ENCODE measurements at places on chromosomes 3 and 15.

GRCh38 chr3:105767776-105768175 is 101.0 kb downstream of the CBLB start:
- H3K4me3 ChIP-seq: peak overlapping the region; percentile 32
- DNase-seq: no peak
- H3K27ac ChIP-seq: peak overlapping the region; percentile 14
- H3K27me3 ChIP-seq: no peaks in the 10 kb centered on the region
- peaks cover 50% of the 10 kb centered on the region for H3K36me3 ChIP-seq

DNA sequence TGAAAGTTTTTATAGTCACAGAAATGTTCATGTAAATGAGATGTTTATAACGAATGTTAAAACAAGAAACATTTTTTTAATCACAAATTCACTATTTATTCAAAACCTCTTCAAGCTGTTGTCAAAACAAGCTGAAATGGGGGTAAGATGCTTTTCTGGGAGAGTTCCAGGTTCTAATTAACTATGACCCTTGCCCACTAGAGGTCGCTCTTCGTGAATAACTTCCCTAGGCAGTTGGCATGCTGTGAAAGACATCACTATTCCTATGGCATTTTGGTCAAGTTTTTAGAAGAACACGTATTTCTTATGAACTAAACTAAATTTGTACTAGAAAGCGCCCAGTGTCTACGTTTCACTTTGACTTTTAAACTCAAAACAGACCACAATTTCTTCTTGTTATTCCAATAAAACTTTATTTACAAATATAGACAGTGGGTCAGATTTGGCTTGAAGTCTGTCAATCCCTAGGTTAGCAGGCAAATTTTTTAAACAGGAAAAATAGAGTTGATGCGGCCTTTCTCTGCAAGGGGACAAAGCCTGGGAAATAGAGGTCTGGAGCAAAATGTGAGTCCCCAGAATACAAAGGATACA is 62.8 kb upstream of the CMTM8 start:
- no peaks in the 10 kb centered on the region for H3K27me3 ChIP-seq
- peak; percentile 75 for DNase-seq
- no peak overlapping the region for H3K4me3 ChIP-seq
- peaks cover 5% of the 10 kb centered on the region for H3K36me3 ChIP-seq
- peaks cover 10% of the 10 kb centered on the region for H3K4me1 ChIP-seq
- H3K27ac ChIP-seq: no peak overlapping the region

- no peaks in the 10 kb centered on the region for H3K36me3 ChIP-seq
- DNase-seq: no peak
- H3K4me1 ChIP-seq: peaks cover 5% of the 10 kb centered on the region
These were observed 25.4 kb downstream of the LINGO1 start for GRCh38 chr15:77607111-77607893.

- no peaks in the 10 kb centered on the region for H3K36me3 ChIP-seq
- H3K4me1 ChIP-seq: peaks cover 5% of the 10 kb centered on the region
- no peak overlapping the region for H3K27ac ChIP-seq
- H3K4me3 ChIP-seq: no peak overlapping the region
- H3K27me3 ChIP-seq: no peaks in the 10 kb centered on the region
- no peak for DNase-seq
These were observed 119.5 kb upstream of the LRIG1 start for GRCh38 chr3:66620296-66620695.

GRCh38 chr15:36775209-36775608 is 195.8 kb downstream of the CDIN1 start:
- H3K4me3 ChIP-seq: no peak overlapping the region
- no peaks in the 10 kb centered on the region for H3K27me3 ChIP-seq
- no peak overlapping the region for H3K27ac ChIP-seq
- no peaks in the 10 kb centered on the region for H3K4me1 ChIP-seq
- H3K36me3 ChIP-seq: peaks cover 7% of the 10 kb centered on the region

DNA sequence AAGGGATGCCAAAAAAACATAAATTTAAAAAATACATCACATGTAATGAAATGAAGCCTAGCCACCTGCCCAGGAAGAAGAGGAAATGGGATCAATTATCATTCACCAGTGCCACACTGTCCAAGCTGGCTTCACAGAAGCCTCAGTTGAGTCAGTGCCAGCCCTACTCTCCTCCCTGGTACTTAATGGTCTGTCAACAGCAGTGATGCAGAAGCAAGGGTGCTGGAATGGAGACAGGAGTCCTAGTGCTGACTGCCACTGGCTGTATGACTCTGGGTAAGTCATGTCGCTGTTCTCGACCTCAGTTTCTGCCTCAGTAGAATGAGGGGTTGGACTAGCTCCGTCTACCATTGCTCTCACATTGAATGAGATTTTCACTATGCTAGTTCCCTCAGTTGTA is 78.5 kb upstream of the LARS2 start:
- H3K27me3 ChIP-seq: no peaks in the 10 kb centered on the region
- H3K4me1 ChIP-seq: no peaks in the 10 kb centered on the region
- H3K27ac ChIP-seq: no peak overlapping the region
- no peaks in the 10 kb centered on the region for H3K36me3 ChIP-seq
- no peak for DNase-seq

DNA sequence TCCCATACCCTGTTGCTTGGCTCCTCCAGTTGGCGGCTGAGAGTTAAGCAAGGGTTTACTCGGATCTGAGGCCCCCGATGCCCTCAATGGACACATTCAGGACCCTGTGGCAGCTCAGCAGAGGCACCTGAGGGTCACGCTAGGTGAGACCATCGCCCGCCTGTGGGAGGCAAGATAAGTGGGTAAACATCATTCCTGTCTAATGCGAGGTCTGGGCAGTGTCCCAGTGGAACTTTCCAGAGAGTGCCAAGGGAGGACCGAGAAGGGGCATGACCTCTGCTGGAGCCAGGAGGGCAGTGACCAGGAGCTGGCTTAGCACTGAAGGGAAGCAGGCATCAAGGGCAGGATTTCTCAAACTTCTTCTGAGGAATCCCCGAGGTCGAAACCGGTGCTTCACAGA is 65.4 kb upstream of the SEC61A1 start:
- H3K27me3 ChIP-seq: peaks cover 1% of the 10 kb centered on the region
- no peaks in the 10 kb centered on the region for H3K36me3 ChIP-seq
- H3K27ac ChIP-seq: no peak overlapping the region
- DNase-seq: no peak
- H3K4me3 ChIP-seq: no peak overlapping the region
- H3K4me1 ChIP-seq: no peaks in the 10 kb centered on the region

- DNase-seq: no peak
- no peak overlapping the region for H3K27ac ChIP-seq
- H3K4me3 ChIP-seq: no peak overlapping the region
- H3K27me3 ChIP-seq: peaks cover 15% of the 10 kb centered on the region
- no peaks in the 10 kb centered on the region for H3K36me3 ChIP-seq
These were observed 54.3 kb downstream of the SLC30A4 start for GRCh38 chr15:45468294-45468693.

GRCh38 chr15:74775132-74775562 is 6.7 kb upstream of the CSK start:
- H3K27ac ChIP-seq: peak overlapping the region; percentile 96
- DNase-seq: no peak
- H3K27me3 ChIP-seq: no peaks in the 10 kb centered on the region
- peaks cover 79% of the 10 kb centered on the region for H3K4me1 ChIP-seq
- H3K36me3 ChIP-seq: peaks cover 5% of the 10 kb centered on the region

DNA sequence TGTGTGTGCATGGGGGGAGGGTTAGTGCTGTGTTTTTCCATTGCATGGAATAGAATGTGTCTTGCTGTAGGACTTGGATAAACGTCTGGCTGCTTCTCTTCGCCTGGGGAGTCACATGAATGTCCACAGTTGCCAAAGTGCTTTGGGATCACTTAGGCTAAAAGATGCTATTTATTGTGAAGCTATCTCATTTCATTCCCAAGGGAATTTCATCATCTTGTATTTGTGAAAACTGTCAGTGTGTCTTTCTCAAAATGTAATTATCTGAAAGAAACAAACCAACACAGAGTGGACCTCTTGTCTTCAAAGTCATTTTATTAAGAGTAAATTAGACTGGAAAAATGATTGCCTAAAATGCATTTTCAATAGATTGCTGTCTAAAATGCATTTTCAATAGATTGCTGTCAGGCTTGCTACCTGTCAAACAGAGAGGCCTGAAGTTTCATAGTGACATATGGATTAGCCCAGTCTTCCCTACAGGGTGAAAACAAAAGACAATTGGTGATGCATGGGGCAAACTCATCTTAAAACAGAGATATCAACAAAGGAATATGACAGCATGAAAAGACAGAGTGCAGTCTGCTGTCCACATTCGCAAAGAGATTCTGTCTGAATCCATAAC is 117.1 kb upstream of the GOLIM4 start:
- H3K4me3 ChIP-seq: no peak overlapping the region
- no peaks in the 10 kb centered on the region for H3K27me3 ChIP-seq
- H3K4me1 ChIP-seq: no peaks in the 10 kb centered on the region

DNA sequence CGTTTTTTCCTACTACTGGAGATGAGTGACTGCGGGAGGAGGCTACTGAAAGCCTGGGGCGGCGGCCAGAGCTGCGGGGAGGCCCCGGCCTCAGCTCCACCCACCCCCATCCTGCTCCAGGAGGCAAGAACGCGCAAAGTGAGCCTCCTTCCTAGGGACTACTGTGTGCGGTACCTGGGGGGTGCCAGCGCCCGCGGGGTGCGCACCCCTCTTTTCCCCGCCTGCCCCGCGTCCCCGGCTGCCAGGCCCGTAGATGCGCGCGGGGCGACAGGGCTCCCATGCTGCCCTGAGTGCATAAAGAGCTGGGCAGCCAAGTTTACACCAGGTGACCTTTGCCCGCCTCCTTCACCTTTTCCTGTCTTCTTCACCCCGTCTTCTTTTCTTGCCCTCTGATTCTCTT is 2.5 kb upstream of the USF3 start:
- no peaks in the 10 kb centered on the region for H3K27me3 ChIP-seq
- no peak overlapping the region for H3K27ac ChIP-seq
- H3K36me3 ChIP-seq: peaks cover 2% of the 10 kb centered on the region
- peaks cover 17% of the 10 kb centered on the region for H3K4me1 ChIP-seq
- H3K4me3 ChIP-seq: peak overlapping the region; percentile 62
- peak; percentile 23 for DNase-seq

DNA sequence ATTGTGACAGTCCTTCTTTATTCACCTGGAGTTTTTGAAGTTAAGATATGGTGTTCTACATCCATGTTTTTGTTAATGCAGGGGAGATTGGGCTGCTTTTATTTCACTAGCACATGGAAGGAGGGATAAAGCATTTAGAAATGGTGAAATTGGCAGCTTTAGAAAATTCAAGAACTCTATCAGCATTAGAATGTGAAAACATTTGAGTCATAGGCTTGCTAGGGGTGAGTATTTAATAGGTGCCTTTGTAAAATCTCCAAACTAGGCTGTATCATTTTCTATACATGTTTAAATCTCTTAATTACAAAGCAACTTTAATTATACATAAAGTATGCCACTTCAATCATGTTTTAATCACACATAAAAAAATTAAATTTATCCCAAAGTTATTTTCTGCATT is 12.9 kb downstream of the NLGN1 start:
- no peaks in the 10 kb centered on the region for H3K36me3 ChIP-seq
- H3K4me3 ChIP-seq: no peak overlapping the region
- H3K27me3 ChIP-seq: peaks cover 3% of the 10 kb centered on the region

DNA sequence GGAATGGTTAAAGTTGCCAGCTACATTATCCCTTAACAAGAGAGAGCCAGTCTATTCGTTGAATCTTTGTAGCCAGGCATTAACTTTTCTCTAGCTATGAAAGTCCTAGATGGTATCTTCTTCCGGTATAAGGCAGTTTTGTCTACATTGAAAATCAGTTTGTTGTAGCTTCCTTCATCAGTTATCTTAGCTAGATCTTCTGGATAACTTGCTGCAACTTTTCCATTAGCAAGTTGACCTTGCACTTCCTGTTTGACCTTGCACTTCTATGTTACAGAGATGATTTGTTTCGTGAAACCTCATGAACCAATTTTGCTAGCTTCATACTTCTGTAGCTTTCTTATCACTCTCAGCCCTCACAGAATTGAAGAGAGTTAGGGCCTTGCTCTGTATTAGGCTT is 24.1 kb downstream of the TOPAZ1 start:
- H3K27me3 ChIP-seq: peaks cover 16% of the 10 kb centered on the region
- H3K27ac ChIP-seq: no peak overlapping the region
- DNase-seq: no peak
- no peak overlapping the region for H3K4me3 ChIP-seq
- H3K36me3 ChIP-seq: no peaks in the 10 kb centered on the region
- peaks cover 6% of the 10 kb centered on the region for H3K4me1 ChIP-seq

GRCh38 chr15:67149068-67149772 is 83.8 kb downstream of the SMAD3 start:
- H3K27me3 ChIP-seq: no peaks in the 10 kb centered on the region
- peaks cover 75% of the 10 kb centered on the region for H3K4me1 ChIP-seq
- peak overlapping the region; percentile 23 for H3K27ac ChIP-seq
- DNase-seq: no peak
- no peak overlapping the region for H3K4me3 ChIP-seq

GRCh38 chr3:150106740-150107428 is 136.2 kb upstream of the PFN2 start:
- DNase-seq: no peak
- no peak overlapping the region for H3K4me3 ChIP-seq
- no peak overlapping the region for H3K27ac ChIP-seq

GRCh38 chr15:31502541-31503229 is 176.1 kb downstream of the KLF13 start:
- H3K4me1 ChIP-seq: no peaks in the 10 kb centered on the region
- H3K36me3 ChIP-seq: no peaks in the 10 kb centered on the region
- no peak overlapping the region for H3K27ac ChIP-seq
- H3K27me3 ChIP-seq: no peaks in the 10 kb centered on the region
- no peak for DNase-seq

DNA sequence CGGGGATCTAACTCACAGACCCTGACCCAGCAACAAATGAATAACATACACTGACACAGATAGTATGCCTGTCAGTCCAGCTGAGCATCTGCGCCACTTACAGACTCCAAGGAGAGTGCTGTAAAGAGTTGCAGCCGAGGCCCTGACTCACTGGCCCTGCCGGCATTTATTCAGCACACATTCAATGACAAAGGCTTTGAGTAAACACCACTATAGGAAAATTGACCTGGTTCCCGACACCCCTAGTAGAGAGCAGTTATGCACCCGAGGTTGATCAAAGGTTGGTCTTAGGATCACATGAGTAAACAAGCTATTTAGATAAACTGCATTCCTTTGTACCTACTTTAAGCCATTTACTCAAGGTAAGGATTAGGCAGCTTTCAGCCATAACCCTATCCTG is 22.7 kb downstream of the LARS2 start:
- H3K4me1 ChIP-seq: peaks cover 3% of the 10 kb centered on the region
- H3K36me3 ChIP-seq: peaks cover 8% of the 10 kb centered on the region
- no peaks in the 10 kb centered on the region for H3K27me3 ChIP-seq

GRCh38 chr3:186849374-186849975 is 7.0 kb downstream of the ADIPOQ start:
- no peak overlapping the region for H3K27ac ChIP-seq
- peak; percentile 45 for DNase-seq
- H3K27me3 ChIP-seq: peaks cover 3% of the 10 kb centered on the region
- no peaks in the 10 kb centered on the region for H3K36me3 ChIP-seq
- H3K4me3 ChIP-seq: no peak overlapping the region
- peaks cover 12% of the 10 kb centered on the region for H3K4me1 ChIP-seq

DNA sequence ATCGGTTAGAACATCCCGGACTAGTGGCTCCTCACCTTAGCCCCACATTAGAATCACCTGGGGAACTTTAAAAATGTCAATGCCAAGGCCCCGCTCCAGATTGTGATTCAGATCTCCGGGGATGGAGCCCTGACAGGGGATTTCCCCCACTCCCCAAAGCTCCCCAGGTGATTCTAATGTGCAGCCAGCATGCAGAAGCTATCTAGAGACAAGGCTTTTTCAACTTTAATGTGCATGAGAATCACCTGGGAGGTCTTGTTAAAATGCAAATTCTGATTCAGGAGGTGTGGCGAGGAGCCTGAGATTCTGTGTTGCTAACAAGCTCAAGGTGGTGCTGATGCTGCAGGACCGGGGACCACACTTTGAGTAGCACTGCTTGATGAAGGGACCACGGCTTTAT is 156.7 kb downstream of the RAB11A start:
- no peak for DNase-seq
- H3K27me3 ChIP-seq: peaks cover 3% of the 10 kb centered on the region
- no peak overlapping the region for H3K27ac ChIP-seq
- H3K4me3 ChIP-seq: no peak overlapping the region
- H3K36me3 ChIP-seq: no peaks in the 10 kb centered on the region

All from activated naive CD4-positive, alpha-beta T cell treated with anti-CD3 and anti-CD28 coated beads for 36 hours (primary cell).